ENCODE measurements at places on chromosomes 5 and 9.

- no peak for DNase-seq
Observed at GRCh38 chr9:80836013-80836412, 853.3 kb downstream of the TLE1 start.

GRCh38 chr9:96121136-96121535, 180.8 kb downstream of the HSD17B3 start:
- DNase-seq = no peak

GRCh38 chr5:37787742-37788141, 52.1 kb downstream of the GDNF start:
- DNase-seq = no peak

DNA sequence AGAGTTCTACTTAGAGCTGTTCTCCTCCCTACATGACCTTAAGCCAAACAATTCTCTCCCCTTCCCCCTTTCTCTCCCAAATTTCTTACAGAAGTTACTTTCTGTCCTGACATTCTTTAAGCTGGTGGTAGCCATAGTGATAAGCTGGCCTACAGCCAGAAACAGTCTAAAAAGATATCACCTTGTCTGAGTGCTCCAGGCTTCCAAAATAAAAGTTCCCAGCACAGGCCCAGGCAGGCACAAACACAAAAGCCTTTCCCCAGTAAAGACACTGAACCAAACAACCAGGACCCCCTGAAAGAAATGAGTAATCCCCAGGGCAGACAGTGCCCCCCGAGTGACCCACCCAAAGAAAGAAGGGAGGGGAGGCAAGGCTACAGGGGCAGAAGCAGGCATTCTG, 19.2 kb downstream of the SIL1 start:
- no peak for DNase-seq

GRCh38 chr9:99239341-99240060, 17.4 kb downstream of the SEC61B start:
- no peak for DNase-seq

DNA sequence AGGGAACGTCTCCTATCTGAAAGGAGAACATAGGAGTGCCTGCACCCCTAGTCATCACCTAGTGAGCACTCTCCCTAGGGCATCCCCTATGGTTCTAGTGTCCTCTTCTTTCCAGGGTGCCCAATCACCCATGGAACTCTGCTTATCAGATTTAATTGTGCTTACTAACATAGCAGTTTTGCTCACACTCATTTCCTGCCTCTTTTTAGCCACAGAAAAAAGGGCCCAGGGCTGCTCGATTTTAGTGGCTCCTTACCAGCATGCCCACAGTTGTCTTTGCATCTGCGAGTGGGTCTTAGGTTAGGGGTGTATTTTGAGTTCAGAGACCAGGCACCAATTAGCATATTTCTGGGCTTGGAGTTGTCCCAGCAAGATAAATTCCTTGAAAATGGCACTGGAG, 1110.2 kb downstream of the TAF11L14 start:
- no peak for DNase-seq

DNA sequence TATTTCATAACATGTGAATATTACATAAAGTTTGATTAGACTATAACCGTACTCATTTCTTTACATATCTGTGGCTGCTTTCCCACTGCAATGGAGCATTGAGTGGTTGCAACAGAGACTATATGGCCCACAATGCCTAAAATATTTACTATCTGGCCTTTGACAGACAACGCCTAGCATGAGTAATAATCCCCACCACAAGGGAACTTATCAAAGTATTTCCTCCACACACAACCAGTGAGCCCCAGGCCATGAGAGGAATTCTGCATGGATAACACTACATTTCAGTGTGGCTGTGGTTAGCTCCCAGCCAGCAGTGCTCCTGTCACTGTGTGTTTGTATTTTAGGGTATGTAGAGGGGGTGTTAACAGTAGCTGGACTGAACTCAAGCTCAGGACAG, 54.8 kb downstream of the FAM81B start:
- DNase-seq = no peak

GRCh38 chr9:125707472-125707804, 430 bp upstream of the MAPKAP1 start:
- DNase-seq = no peak

GRCh38 chr9:136970361-136970760, 6.9 kb upstream of the PTGDS start:
- no peak for DNase-seq

DNA sequence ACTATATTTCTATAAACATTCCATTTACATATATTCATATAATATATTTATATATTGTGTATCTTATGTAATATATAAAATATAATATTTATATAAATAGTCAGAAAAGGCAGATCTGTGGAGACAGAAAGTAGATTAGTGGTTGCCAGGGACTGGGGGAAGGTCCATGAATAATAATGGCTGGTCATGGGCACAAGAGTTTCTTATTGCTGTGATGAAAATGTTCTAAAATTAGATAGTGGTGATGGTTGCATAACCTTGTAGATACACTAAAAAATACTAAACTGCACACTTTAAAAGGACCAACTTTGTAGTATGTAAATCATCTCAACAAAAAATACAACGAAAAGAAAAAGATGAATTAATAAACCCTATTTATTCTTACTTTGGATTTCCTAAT, 47.3 kb downstream of the NUP155 start:
- DNase-seq = no peak

GRCh38 chr9:129198319-129199043, 20.4 kb upstream of the IER5L start:
- DNase-seq = no peak

Data from NCI-H187 (cell line).